ENCODE measurements at places on chromosomes 4 and X.

DNA sequence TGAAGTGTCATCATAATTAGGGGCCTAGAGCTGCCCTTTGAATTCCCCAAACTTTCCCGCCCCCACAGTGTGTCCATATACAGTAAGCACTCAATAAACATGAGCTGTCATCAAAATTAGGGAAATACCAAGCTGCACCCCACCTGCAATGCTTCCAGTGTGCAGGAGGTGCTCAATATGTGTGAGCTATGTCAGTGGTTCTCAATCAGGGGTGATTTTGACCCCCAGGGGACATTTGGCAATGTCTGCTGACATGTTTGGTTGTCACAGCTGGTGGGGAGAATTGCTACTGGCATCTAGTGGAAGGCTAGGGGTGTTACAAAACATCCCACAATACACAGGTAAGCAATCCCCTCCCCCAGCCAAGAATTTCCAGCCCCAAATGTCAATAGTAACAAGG is 748 bp downstream of the CFP start:
- no peak for DNase-seq

DNA sequence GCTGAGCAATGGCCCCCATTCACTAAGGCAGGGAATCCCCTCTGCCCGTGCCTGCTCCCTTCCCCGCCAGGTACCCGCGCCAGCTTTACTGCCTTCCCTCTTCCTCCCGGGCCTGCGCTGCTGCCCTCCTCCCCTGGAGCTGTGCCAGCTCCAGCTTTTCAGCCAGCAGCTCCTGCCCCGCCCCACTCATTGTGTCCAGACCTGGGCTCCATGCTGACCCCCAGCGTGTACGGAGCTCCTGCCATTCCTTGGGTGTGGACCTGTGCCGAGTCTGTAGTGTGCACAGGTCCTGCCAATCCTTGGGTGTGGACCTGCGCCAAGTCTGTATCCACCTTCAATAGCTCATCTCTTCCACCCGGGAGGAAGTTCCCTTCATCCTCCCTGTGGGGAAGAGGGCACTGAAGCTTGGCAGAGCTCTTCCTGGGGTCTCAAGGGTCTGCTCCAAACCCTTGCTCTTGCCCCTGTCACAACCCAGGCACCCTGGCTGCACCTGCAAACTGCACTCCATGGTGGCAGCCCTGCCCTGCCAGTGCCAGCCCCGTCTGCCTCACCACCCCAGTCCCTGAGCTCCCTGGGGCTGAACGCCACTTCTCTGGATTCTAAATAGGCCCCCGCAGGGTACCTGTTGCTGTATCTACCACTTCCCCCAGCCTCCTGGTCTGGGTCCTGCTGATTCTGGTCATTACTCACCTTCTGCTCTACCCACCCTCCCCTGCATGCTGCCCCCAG is 63.9 kb downstream of the TRMT44 start:
- DNase-seq, result no peak

DNA sequence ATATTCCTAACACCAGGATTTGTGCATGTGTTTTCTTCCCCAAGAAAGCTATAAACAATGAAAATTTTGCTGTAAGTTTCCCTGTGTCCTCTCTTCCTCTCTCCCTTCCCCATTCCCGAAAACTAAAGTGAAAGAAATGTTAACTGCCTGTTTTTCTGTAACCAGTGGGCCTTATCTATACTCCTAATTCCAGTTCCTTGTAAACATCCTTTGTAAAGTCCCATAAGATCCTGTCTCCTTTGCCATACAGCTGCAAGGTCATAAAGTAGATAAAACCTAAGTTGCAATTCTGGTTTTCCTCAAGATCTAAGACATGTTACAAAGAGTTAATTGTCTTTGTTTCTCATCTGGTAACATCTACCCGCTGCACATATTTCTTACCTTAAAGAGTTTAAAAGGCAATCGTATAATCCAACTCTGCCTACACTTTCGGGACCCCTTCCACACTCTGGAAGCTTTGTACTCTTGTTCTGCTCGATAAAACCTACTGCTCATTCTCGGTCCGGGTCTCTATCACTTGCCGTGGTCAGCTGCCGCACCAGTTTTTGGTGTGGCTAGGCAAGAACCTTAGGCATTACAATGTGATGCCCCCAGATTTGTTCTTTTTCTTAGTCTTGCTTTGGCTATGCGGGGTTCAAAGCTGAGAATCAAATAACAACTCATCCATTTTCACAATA is 20.5 kb downstream of the UGT2B7 start:
- no peak for DNase-seq

DNA sequence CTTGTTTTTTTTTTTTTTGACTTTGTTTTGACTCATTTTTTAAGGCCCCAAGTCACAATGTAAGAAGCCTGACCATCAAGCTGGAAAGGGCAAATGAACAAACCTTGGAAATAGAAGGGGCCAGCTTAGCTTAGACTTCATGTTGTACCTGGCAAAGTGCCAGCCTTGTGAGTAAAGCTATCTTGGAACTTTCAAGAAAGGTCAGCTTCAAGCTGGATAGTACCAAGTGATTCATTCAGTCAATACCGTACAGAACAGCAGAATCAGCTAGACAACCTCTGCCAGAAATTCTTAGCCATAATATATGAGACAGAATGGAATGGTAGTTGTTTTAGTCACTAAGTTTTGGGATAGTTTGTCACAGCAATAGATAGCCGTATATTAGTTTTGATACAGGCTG is 1492.2 kb upstream of the TENM3 start:
- DNase-seq, result no peak

GRCh38 chr4:141120036-141120593 is 13.2 kb downstream of the RNF150 start:
- DNase-seq, result no peak

GRCh38 chr4:184216515-184216914 is 1.2 kb downstream of the ENPP6 start:
- DNase-seq, result no peak

DNA sequence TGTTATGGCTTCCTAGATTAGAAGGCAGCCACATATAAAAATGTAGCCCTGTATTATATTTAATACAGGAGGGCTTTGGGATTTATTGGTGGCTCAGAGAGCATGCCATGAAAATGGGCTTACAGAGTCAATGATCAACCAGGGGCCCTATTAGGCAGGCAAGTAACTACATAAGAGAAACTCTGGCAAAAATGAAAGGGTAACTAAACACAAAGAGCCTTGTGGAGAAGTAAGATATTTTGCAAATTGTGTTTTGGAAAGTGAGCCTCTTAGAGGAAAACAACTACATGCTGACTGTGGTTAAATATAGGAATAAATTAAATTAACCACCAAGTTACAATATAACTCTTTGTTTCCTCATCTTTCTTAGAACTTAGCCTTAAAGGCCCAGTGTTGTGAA is 5.5 kb downstream of the SAT1 start:
- DNase-seq, result no peak

DNA sequence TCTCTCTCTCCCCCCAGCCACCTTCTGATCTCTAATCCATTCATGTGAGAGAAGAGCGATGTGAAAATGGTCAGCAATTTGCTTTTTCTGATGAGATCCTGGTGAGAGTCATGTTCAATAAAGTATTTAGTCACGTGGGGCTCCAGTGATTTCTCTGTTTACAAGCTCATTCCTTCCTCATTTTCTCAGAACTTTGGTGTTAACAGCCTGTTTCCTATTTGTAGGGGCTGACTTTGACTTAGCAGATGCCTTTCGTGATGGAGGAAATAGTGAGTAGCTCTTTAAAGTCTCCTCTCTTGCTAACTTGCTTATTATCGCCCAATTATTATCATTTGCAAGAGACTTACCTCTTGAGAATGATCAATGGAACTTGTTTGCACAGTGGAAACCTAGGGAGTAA is 72.6 kb upstream of the CD99 start:
- no peak for DNase-seq

DNA sequence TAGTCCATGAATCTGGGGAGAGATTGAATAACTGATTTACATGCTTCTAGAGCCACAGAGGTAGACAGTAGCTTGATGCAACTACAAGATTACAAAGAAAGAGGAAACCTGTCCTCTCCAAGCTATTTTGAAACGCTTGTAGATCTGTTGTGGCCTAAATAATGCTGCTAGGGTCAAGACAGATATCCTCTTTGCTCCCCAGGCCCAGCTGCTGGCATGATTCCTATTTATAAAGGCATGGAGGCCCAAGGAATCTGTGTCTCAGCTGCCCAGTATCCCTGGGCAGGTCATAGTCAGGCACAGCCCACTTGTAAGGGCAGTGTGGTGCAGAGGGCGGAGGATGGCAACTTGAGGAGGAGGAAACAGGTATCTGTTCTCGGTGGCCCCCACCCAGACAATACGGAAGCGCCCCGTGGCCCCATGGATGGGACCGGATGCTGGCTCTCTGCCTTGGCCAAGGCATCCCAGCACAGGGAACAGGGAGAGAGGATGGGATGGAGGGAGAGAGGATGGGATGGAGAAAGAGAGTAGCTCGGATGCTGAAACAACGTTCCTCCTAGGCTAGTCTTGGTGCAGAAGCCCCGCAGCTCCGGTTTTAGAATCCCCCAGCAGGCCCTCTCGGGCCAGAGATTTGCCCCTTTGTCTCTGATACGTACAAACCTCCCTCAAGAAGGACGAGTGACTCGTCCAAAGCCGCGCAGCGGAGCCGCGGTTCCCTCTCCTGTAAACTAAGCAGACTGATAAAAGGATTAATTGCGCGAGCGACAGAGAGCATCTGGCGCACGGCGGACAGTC is 767 bp upstream of the SMIM20 start:
- no peak for DNase-seq

GRCh38 chrX:1163231-1163630 is 49.2 kb downstream of the CRLF2 start:
- DNase-seq, result no peak

DNA sequence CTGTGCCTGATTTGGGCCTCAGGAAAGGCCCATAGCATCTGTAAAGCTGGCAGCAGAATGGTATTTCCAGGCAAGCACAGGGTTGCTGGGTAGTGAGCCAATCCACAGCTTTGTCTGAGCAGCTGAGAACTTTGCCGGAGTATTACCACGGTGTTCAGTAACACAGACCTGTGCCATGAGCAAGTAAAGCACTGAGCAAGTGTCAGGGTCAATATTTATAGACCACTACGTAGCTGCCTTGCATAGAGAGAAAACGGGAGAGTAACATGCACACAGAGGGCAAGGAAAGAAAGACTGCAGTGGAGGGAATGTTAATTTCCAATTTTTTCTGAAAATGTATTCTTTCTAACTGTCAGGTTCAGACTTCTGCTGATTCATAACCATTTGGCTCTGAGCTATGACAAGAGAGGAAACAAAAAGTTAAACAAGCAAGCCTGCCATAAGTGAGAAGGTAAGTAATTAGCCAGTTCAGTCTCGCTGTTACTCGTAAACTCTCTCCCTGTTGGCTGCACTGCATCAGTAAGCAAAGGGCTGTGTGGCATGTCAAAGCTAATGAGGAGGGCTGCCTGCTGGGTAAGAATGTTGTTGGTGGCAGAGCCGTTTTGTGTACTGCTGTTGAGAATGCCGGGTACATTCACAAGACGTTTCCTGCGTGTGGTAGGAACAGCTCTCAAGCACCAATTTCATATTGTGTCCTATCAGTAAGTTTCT is 238.1 kb downstream of the BMPR1B start:
- DNase-seq, result peak; percentile 33

DNA sequence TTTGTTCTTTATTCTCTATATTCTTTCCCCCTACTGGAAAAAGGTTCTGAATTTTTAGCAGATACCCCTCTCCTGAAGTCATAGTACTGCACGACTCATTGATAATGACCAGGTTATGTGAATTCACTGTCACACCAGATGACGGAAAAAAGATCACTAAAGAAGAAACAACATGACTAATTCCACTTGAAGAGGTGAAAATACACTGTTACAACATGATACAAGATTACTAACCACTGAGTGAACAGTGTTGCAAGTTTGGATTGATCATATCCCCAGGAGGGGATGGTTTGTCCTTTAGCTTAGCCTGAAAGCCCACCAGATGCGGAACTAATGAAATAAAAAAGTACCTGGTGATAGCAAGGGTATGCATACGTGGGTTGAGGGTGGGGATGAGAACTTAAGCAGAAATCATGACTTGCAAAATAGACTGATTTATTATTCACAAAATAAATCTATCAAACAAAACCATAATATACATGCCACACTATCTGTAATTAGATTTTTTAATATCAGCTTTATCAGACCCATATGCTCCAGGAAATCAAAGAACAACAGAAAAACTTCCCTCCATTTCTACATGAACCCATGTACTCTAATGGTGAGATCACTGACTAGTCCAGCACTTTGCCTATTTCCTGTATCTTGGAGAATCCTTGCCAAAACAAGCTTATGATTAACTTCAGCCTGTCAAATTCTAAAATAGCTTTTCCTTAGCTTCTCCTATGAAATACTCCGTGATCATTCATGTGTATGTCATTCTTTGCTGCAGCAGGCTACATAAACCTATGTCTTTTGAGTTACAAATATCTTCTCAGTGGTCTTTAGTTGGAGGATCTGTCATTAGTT is 257.4 kb upstream of the AGA start:
- DNase-seq, result peak; percentile 53

- no peak for DNase-seq
Observed at GRCh38 chr4:57220172-57220571, 110.0 kb upstream of the IGFBP7 start.

DNA sequence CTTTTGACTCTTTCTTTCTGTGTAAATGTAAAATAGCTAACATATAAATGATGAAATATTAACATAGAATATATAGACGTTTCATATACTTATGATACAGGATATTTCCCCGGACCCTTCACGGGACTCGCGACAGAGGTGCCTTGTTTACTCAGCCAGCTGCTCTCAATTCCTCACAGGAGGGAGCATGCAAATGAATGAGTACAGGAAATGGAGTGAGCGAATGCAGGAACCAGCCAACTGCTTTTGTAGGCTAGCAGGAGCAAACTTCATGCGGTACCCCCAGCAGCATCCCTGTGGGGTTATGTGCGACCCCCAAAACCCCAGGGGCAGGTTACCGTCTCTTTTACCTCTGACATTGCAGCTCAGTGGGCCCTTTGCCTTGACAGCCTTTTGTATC is 110.3 kb upstream of the PDHA2 start:
- DNase-seq, result no peak

DNA sequence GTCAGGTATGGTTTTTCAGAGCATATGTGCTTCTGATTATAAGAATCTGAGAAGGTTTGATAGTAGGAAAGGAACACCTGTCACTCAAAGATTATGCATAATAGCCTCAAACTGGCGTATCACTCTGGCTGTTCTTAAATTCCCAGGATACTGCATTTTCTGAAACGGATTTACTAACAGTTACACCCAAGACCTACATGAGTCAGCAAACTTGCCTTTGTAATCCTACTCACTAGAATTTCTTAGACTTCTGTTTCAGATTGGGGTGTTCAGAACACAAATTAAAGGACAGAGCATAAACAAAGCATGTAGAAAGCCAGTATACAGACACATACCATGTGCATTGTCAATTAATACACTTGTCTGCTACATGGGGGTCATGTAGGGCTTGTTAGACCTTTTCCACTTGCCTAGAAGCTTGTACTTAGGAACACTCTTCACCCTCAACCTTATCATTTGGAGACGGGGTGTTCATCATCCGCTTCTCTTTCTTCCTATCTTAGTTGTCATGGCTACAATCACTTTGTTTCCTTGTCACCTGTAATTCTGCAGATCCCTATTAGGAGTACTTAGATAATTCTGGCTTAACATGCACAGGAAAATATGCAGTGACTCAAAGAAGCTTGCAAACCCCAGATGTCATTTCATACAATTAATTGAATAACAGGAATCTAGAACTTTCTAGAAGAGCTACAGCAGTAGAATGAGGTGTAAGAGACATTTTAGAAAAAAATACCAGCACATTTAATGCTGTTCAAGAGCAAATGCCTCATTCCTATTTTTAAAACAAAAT is 593.0 kb upstream of the TENM3 start:
- no peak for DNase-seq

- DNase-seq, result peak; percentile 54
Observed at GRCh38 chrX:46408553-46409407, 136.4 kb downstream of the ZNF674 start.
